ENCODE measurements at places on chromosomes 4 and X.

DNA sequence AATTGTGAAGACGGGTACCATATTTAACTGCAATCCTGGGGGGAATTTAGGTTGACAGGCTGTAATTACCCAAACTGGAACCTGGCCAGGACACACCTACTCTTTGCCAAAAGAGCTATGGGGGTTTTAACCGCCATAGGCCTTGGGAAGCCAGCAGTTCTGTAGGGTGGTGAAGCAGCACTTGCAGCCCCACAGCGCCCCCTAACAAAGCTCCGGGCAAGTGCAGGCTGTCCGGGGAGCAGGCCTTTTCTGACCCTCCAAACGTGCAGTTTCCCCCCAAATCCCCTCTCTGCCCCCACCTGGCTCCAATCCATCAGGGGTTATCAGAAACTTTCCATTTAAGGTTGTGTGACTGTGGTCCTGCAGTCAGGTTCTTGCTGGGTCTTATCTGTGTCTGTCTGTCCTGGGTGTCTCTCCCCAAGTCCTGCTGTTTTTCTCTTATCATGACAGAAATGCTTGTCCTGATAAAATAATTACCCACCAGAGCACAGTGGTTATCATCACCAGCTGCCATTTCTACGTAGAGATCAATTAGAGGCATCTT is 350.9 kb downstream of the MID1IP1 start:
- DNase-seq: no peak

GRCh38 chr4:157961229-157961990 is 211.4 kb downstream of the GASK1B start:
- DNase-seq: no peak

DNA sequence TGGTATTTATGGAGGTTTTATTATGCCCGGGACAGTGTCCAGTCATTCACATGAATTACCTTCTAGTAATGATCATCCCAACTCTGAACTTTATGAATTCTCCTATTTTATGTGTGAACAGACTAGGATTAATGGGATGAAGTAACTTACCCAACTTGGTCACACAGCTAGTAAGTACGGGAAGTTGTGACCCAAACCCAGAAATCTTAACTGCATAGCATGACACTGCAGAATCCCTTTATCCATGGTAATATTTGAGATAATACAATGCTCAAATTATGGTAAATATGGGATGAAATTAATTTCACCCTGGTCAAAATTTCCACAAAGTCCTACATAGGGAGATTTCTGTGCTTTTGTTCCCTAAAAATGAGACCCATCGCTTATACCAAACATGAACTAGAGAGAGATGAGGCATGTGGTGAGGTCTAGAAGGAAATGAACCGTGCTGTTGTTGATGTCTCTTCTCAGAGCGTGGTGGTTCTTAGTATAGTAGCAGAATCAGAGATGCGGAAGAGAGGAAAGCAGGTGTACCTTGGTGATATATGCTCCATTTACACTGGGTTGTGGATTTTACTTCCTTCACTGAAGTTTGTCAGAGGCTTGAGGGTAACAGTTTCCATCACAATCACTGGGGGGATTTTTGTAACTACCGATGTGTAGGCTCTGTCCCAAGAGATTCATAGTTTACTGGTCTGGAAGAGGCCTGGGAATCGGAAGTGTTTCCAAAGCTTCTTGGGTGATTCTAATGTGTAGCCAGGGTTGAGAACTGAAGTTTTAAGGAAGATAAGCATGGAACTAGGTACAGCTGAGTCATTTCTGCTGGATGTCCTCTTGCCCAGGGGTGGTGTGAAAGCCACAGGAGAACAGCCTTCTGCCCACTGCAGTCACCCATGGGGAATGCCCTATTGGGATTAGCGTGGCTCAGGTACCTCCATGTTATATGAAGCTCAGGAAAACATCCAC is 30.2 kb upstream of the FAM9C start:
- DNase-seq: no peak

DNA sequence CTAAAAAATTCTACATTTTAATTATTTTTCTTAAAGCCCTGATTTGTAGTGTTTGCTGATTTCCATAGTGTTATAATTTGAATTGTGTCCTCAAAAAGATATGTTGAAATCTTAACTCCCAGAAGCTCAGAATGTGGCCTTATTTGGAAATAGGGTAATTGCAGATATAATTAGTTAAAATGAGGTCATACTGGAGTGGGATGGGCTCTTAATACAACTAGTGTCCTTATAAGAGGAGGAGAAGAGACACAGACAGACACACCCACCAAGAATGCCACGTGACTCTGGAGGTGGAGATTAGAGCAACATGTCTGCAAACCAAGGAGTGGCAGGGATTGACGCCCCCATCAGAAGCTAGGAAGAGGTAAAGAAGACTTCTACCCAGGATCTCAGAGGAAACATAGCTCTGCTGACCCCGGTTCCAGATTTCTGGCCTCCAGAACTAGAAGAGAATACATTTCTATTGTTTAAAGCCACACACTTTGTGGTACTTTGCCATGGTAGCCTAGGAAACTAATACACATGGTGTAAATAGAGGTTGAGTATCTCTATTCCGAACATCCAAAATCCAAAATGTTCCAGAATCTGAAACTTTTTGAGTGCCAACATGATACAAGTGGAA is 70.5 kb upstream of the IRF2 start:
- no peak for DNase-seq

DNA sequence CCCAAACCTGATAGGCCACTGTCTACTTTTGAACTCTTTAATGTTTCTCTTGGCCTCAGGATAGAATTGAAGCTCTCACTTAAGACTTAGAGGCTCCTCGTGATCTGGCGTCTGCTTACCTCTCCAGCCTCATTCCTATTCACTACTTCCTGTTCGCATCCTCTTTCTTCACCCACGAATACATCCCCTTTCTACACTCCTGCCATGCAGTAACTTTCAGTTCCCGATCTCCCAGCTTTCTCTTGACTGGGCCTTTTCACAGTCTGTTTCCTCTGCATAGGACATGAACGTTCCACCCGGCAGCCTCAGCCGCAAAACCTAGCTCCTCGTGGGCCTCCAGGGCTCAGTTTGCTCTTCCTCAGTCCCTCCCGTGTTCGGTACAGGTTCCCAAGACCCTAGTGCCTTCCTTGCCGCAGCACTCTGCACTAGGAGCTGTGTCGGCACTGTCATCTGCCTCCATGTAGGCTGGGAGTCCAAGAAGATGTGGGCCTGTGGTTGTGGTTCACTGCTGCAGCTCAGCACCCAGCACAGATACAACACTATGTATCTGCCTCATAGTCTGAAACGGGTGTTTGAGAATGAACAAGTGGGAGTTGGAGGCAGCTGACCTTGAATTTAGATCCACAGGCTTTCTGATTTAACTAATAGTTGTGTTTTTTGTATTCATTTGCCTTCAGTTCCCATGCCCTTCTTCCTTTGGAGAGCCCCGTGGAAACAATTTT is 15.8 kb downstream of the RPL39 start:
- no peak for DNase-seq

- DNase-seq: no peak
Measured at GRCh38 chr4:174496631-174497432, 25.5 kb downstream of the HPGD start.

GRCh38 chr4:19358015-19358414 is 893.7 kb upstream of the SLIT2 start:
- DNase-seq: no peak

GRCh38 chr4:11019451-11020240 is 335.1 kb upstream of the CLNK start:
- no peak for DNase-seq

GRCh38 chr4:127782275-127783025 is at the start of gene HSPA4L:
HSPA4L (plus strand) TSS chr4:127782322; CDS start chr4:127782551, 229 bp downstream.
- no peak for DNase-seq

- DNase-seq: no peak
Measured at GRCh38 chrX:102599951-102600579, 750 bp downstream of the ARMCX5 start.

GRCh38 chr4:79993476-79993875 is 79.6 kb downstream of the ANTXR2 start:
- DNase-seq: no peak

DNA sequence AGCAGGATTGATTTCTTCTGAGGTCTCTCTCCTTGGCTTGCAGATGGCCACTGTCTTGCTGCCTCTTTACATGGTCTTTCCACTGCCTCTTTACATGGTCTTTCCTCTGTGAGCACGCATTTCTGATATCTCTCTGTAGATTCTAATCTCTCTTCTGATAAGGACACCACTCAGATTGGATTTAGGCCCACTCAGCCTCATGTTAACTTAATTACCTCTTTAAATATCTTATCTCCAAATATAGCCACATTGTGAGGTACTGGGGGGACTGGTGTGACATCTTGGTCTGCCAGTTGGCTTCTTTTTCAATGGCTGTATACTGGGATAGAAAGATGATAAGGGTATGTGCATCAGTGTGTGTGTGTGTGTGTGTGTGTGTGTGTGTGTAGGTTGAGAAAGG is 153.7 kb downstream of the AWAT2 start:
- DNase-seq: no peak

DNA sequence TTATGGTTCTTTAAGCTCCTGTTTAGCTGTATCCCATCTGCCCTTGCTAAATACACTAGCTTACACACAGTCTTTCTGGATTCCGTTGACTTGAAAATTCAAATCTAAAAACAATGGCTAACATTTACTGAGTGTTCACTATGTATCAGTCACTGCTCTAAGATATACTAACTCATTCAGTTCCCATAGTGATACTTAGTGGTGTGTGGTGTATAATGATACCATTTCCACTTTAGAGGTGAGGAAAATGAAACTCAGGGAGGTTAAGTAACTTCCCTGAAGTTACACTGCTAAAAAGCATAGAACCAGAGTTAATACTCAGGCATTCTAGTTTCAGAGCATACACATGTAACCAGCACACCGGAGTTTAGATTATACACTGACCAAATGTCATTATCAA is 762.0 kb downstream of the GRID2 start:
- DNase-seq: no peak

DNA sequence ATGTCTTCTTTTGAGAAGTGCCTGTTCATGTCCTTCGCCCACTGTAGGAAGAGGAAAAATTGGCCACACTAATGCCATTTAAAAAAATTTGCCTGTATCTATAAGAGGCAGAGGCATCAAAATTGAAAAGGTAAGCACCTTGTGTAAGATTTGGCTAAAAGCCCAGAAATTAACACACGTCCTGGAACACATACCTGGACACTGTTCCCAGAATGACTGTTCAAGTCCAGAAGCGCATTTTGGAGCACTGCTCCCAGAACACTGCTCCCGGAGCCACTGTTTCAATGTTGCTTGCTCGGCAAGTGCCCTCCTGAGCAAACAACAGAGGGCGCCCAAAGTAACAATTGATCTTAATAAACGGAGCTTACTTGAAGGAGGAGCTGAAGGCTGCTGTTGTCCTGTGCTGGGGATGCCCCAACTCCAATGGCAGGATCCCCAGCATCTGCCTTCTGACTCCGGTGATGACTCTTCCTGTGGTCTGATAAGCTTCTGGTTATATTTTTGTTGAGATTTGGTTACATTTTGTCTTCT is 1958.6 kb downstream of the C4orf33 start:
- DNase-seq: no peak

GRCh38 chr4:15809466-15809865 is 31.3 kb downstream of the CD38 start:
- no peak for DNase-seq

GRCh38 chr4:180057891-180058671 is 2185.1 kb upstream of the TENM3 start:
- DNase-seq: no peak

GRCh38 chr4:48804584-48805301 is 24.7 kb upstream of the FRYL start:
- DNase-seq: no peak

DNA sequence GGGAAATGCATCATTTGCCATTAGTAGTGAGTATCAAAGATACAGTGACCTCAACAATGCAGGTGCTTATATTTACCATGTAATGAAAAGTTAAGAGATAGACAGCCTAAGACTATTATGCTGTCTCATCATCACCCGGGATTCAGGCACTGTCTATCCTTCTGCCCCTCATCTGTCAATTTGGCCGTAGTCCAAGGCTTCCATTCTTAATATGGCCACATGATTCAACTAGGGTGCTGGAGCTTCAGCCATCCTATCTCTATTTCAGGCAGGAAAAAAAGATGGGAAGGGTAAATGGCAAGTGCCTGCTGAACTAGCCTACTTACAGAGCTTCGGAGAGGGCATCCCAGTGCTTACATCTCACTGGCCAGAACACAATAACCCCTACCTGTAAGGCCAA is 196.7 kb upstream of the LNX1 start:
- no peak for DNase-seq

DNA sequence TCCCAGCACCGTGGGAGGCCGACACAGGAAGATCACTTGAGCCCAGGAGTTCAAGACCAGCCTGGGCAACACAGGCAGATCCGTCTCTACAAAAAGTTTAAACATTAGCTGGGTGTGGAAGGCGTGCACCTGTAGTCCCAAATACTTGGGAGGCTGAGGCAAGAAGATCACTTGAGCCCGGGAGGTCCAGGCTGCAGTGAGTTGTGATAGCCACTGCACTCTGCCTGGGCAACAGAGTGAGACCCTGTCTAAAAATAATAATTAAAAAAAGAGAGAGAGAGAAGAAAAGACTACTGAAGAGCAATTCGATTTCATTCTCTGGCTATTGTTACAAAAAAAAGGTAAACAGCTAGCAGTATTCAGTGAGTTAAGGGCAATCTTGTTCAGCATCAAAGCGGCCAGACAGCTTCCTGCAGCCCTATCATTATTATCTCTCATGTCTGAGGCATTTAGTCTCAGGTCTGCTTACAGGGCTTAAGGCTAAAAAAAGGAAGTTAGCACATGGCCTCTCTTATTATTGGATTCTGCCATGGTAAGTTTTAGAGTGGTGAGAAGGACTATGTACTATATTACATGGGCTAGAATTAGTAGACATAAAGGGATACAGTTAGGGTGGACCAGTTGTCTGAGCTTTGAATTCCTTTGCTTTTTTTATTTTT is 37.9 kb downstream of the ARHGEF6 start:
- DNase-seq: no peak

DNA sequence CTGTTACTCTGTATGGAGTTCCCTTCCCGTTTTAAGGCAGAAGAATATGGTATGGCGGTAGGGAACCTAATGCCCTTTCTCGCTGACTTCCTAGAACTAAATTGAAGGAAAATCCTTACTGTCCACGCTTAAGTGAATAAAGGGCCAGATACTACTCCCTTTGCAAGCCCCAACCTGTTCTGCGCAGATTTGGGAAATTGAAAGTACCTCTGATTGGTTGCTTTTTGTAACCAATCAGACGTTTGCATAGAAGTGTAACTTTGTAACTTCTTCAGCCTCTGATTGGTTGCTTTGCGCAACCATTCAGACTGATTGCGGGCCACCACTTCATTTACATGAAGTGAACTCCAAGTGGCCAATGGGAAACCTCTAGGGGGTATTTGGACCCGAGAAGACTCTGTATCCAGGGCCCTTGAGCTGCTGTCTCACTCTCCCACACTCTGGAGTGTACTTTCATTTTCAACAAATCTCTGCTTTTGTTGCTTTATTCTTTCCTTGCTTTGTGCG is 1.2 kb upstream of the TMEM33 start:
- DNase-seq: no peak

GRCh38 chr4:95198961-95199360 is 349.8 kb downstream of the UNC5C start:
- DNase-seq: no peak

- no peak for DNase-seq
Measured at GRCh38 chr4:141660880-141661279, 24.5 kb downstream of the IL15 start.

GRCh38 chr4:177400030-177400429 is 42.2 kb downstream of the AGA start:
- no peak for DNase-seq

GRCh38 chr4:133719098-133719497 is 482.5 kb downstream of the PABPC4L start:
- no peak for DNase-seq

GRCh38 chr4:109708435-109708834 is 5.2 kb upstream of the CASP6 start:
- no peak for DNase-seq

- no peak for DNase-seq
Measured at GRCh38 chrX:136065044-136065671, 79.9 kb downstream of the SLC9A6 start.

All from stimulated activated CD8-positive, alpha-beta memory T cell treated with anti-CD3 and anti-CD28 coated beads, Interleukin-4, amount 100 ng/mL, for 1 hour (primary cell).